CD4-positive, alpha-beta T cell treated with Interleukin-17A for 1 hour (primary cell): ENCODE measurements at places on chromosomes 7 and 10.

GRCh38 chr10:31100115-31100601 lies 68.5 kb upstream of the ZNF438 start:
- DNase-seq = no peak

DNA sequence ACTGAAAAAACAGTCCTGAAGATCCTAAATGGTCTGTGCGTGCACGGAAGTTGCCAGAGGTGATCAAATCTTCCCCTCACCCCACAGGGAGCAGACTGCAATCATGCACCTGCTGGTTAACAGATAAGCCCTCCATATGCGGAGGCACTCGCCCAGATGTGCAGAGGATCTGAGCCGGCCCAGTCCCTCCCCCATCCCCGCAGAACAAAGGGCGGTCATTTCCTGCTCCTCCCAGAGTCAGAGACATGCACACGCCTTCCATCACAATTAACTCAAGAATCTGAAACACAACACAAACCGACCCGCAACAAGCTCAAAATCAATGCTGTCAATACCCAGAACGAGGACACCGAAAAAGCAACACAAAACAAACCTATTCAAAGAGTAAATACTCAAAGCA lies 24.2 kb downstream of the CRTAC1 start:
- no peak for DNase-seq

DNA sequence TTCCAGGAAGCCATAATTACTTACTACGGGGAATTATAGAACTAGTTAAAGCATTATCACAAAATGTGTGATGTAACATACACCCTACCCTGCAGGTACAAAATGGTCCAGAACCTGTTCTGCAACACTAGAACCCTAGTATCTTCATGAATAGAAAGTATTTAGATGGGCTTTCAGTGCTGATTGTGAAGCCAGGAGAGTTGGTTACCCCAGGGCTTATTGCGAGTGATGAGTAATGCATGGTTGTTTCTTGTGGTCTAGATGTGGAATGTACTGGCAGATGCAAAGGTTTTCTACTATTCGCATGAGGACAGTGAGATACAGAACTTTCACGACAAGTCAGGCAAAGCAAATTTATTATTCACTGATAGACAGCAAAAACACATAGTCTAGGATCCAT lies 33.6 kb upstream of the AGR3 start:
- DNase-seq = no peak

- DNase-seq = no peak
Observed at GRCh38 chr7:88289564-88290025, 17.1 kb downstream of the STEAP4 start.

DNA sequence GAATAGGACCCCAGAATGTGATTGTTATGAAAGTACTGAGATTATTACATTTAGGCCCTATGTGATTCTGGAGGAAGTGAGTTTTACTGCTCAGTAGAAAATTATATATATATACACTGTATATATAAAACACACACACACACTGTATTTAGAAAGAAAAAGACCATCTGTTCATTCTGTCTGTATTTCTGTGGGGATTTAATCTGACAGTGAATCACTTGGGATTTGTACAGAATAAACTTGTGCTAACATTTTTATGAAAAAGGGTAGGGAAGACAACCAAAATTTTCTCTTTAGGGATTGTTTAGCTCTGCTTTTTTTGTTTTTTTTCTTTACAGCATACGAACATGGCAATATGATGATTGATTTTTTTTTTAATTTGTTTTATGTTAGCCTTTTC lies 142.7 kb downstream of the EXOC4 start:
- DNase-seq = no peak

- peak; percentile 49 for DNase-seq
Observed at GRCh38 chr7:135508883-135509588, 866 bp downstream of the CNOT4 start.

- DNase-seq = no peak
Observed at GRCh38 chr7:118005026-118005425, 131.8 kb upstream of the CTTNBP2 start.

- DNase-seq = peak; percentile 69
Observed at GRCh38 chr7:99386584-99387238, 12.2 kb downstream of the ARPC1B start.
